A549 treated with AZD2906 at 1 μM for 4 hours (cell line): ENCODE measurements at places on chromosomes 16 and 17. TPM values are rescaled to one million over a fixed set of nuclear protein-coding genes. Genes with fewer than 3 reads are reported as not detected.

The SLC13A2 gene
- total RNA-seq, result 0.05 to 0.21 TPM (median 0.10 TPM) in 5 replicates

The VTN gene
- total RNA-seq, result 16.3 to 24.7 TPM (median 20.7 TPM) in 5 replicates

The DLX3 gene
- 0.05 to 0.11 TPM (median 0.08 TPM) in 5 replicates for total RNA-seq

The DPEP1 gene
- 1.1 to 1.5 TPM (median 1.3 TPM) in 5 replicates for total RNA-seq

The ALOX15 gene
- 0.04 to 0.26 TPM (median 0.09 TPM) in 5 replicates for total RNA-seq

The ELMO3 gene
- 0.80 to 1.7 TPM (median 1.5 TPM) in 5 replicates for total RNA-seq

The LPCAT2 gene
- total RNA-seq, result 4.6 to 5.6 TPM (median 4.7 TPM) in 5 replicates

The TP53TG3C gene
- 0.58 TPM in 1 of 5 replicates, not detected in the others for total RNA-seq

The BCKDK gene
- 42.8 to 59.1 TPM (median 54.4 TPM) in 5 replicates for total RNA-seq

The SULT1A4 gene
- 23.9 to 36.2 TPM (median 27.9 TPM) in 5 replicates for total RNA-seq

The MFAP4 gene
- total RNA-seq, result 0.09 to 0.27 TPM (median 0.10 TPM) in 5 replicates

The RPS6KB1 gene
- 36.7 to 54.1 TPM (median 44.6 TPM) in 5 replicates for total RNA-seq

The PHF12 gene
- total RNA-seq, result 31.1 to 34.2 TPM (median 33.1 TPM) in 5 replicates

The CD300E gene
- total RNA-seq, result not detected in 5 replicates

The BICDL2 gene
- not detected in 5 replicates for total RNA-seq

The CMTM2 gene
- total RNA-seq, result not detected in 5 replicates

The HP gene
- total RNA-seq, result 0.15 to 0.30 TPM in 2 of 5 replicates, not detected in the others

The ZNF785 gene
- not detected in 5 replicates for total RNA-seq

The MRM1 gene
- 12.3 to 15.5 TPM (median 15.1 TPM) in 5 replicates for total RNA-seq

The PRAC2 gene
- total RNA-seq, result not detected in 5 replicates

The SSTR5 gene
- total RNA-seq, result 0.51 to 0.79 TPM (median 0.60 TPM) in 5 replicates

The TAF1C gene
- total RNA-seq, result 20.2 to 32.4 TPM (median 29.6 TPM) in 5 replicates

The DCTN5 gene
- 67.7 to 74.0 TPM (median 68.7 TPM) in 5 replicates for total RNA-seq

The CAPNS2 gene
- 0.08 TPM in 1 of 5 replicates, not detected in the others for total RNA-seq

The LHX1 gene
- 0.68 to 1.3 TPM (median 1.2 TPM) in 5 replicates for total RNA-seq

The PRSS33 gene
- 0.05 to 0.06 TPM in 2 of 5 replicates, not detected in the others for total RNA-seq

The BRD7 gene
- total RNA-seq, result 45.6 to 60.5 TPM (median 56.2 TPM) in 5 replicates

The TP53TG3B gene
- total RNA-seq, result 0.14 to 0.29 TPM in 2 of 5 replicates, not detected in the others

The KRTAP1-5 gene
- total RNA-seq, result not detected in 5 replicates

The COL1A1 gene
- total RNA-seq, result 6.3 to 11.2 TPM (median 8.9 TPM) in 5 replicates

The SERPINF2 gene
- total RNA-seq, result 3.2 to 5.2 TPM (median 4.4 TPM) in 5 replicates

The ZNF594 gene
- 1.1 to 1.6 TPM (median 1.5 TPM) in 5 replicates for total RNA-seq

The TNFRSF12A gene
- 400 to 615 TPM (median 501 TPM) in 5 replicates for total RNA-seq

The SLC25A39 gene
- total RNA-seq, result 145 to 205 TPM (median 196 TPM) in 5 replicates

The HNF1B gene
- total RNA-seq, result 14.3 to 18.0 TPM (median 17.4 TPM) in 5 replicates

The ANKRD40CL gene
- total RNA-seq, result not detected in 5 replicates

The JMJD8 gene
- total RNA-seq, result 67.4 to 83.2 TPM (median 83.1 TPM) in 5 replicates

The CHST5 gene
- total RNA-seq, result not detected in 5 replicates

The C17orf107 gene
- total RNA-seq, result 0.17 to 0.30 TPM (median 0.26 TPM) in 5 replicates

The KRT25 gene
- not detected in 5 replicates for total RNA-seq

The FGF11 gene
- total RNA-seq, result 0.76 to 1.2 TPM (median 0.85 TPM) in 5 replicates

The SALL1 gene
- 0.23 to 0.71 TPM (median 0.44 TPM) in 5 replicates for total RNA-seq

The SGSH gene
- total RNA-seq, result 20.6 to 26.5 TPM (median 22.4 TPM) in 5 replicates

The KLHL10 gene
- total RNA-seq, result 0.05 to 0.08 TPM in 2 of 5 replicates, not detected in the others

The SLFN12 gene
- total RNA-seq, result 0.08 TPM in 1 of 5 replicates, not detected in the others

The KLHL11 gene
- total RNA-seq, result 2.3 to 4.3 TPM (median 2.4 TPM) in 5 replicates

The HOXB7 gene
- total RNA-seq, result 29.4 to 32.5 TPM (median 32.2 TPM) in 5 replicates
